ENCODE measurements at places on chromosomes 16 and 17.
A peak's percentile ranks its signal among the peaks of the same experiment; 100 is the strongest.

GRCh38 chr16:11629071-11630030 is 38.9 kb upstream of the SNN start:
- DNase-seq: no peak

- DNase-seq: no peak
These were observed 12.6 kb upstream of the KIFC3 start for GRCh38 chr16:57814896-57815295.

DNA sequence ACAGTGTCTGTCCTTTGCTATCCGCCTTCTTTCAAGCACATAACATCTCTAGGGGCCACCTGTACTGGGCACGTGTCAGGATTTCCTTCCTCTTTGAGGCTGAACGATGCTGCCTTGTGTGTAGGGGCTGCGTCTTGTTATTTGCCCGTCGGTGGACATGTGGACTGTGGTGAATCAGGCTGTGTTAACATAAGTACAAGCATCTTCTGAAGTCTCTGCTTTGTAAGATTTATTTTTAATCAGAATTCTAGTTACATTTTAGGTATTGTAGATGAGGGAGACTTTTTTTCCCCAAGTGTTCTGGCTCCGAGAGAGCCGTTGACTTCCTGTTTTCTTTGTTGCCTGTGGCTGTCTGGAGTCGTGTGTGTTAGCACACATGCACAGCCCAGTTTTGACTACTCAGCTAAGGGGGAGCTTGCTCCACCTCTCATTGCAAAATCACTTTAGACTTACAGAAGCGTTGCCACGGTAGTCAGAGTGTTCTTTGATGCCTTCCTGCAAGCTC is 26.1 kb downstream of the SPG7 start:
- no peak for DNase-seq

DNA sequence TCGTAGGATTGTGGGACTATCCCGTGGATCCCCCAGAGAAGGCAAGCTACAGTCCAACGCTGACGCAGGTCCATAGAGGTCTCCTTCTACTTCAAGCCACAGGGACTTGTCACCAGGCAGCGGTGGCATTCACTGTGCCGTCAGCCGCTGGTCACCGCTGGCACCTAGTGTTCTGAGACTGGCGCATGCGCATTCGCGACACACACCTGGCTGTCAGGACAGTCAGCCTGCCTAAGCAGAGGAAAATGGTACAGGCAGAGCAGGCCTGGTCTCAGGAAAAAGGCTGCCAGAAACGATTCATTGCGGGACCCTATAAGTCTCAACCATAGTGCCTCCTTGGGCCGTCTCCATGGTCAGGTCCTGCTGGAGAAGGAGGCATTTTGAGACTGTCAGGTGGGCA is 138.0 kb upstream of the WSB1 start:
- DNase-seq: no peak

DNA sequence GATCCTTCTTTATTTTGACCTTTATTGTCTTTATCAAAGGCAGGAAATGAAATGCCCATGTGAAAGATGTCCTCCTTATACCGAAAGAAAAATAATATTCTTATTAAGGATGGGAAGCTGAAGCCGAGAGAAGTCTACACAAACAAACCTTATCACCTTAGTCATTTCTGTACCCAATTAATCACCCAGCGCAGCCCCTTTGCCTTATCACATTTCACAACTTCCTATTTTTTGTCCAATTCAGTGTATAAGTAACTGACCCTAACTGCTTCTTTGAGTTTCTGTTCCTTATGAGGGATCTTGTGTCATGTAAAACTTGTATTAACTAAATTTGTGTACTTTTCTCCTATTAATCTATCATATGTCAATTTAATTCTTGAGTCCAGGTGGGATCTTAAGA is 16.4 kb upstream of the CCL23 start:
- no peak for DNase-seq

- no peak for DNase-seq
These were observed 15.8 kb downstream of the TEKT1 start for GRCh38 chr17:6815775-6816174.

DNA sequence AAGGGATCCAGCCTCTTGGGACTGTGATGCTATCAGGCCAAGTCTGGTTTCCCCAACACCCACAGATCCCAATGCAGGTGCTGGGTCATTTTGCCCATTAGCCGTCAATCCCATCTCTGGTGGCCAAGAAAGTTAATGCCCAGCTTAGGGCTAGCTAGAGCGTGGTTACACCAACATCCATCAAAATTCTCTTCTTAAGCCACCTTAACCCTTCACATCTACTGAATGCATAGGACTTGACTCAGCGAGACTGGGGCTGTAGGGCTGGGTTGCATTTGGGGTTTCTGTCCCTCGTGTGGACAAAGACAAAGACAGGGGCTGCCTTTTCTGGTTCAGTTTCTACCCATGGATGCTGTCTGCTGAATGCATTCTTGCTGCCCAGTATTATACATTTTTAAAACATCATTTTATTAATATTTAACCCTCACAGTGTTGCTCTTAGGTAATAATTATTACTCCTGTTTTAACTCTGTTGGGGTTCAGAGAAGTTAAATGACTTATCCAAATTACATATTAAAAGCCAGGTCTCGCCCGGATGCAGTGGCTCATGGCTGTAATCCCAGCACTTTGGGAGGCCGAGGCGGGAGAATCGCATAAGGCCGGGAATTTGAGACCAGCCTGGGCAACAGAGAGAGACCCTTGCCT is 141.1 kb upstream of the NOL11 start:
- no peak for DNase-seq

DNA sequence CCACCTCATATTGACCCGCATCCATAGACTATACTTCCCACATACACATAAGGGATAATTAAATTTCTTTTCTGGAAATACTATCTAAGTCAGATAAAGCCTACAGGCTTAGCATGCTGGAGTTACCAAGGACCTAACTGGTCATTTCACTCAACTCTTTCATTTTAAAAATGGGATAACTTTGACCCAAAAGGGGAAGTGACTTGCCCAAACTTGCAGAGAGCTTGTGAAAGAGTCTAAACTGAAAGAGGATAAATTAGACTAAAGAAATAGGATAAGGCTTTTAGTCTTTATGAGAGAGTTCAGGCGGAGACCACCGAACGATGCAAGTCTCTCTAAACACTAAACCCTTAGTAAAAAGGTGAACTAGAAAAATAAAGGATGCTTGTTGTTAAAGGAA is 3.9 kb upstream of the KRT33A start:
- DNase-seq: no peak

DNA sequence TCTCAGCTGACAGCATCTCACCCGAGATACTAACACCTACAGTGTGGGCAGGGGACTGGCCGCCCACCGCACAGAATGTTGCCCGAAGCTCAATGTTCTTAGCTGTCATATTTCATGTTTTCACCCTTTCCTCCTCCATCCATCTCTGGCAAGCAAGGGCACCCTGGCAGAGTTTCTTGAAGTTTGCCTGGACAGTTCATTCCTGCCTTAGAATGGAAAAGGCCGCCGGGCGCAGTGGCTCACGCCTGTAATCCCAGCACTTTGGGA is 37.6 kb upstream of the TEX2 start:
- no peak for DNase-seq

DNA sequence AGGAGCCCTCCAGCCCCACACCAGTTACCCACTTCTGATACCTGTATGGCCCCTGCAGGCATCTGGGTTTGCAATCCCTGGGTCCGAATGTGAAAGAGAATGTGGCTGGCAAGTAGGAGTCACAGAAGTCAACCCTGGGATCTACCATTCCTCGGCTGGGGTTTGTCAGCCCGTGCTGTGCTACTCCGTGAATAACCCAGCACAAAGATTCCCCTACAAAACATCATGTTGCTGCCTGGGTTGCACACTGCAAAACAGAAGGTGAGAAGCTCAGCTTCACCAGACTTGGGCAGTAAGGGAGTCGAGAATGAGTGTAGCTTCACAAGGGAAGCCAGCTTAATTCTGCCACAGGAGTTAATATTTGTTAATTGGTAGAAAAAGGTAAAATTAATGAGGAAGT is 137.1 kb downstream of the ZFHX3 start:
- DNase-seq: no peak

- DNase-seq: no peak
These were observed 97.4 kb downstream of the SLC39A11 start for GRCh38 chr17:72995008-72995656.

- no peak for DNase-seq
These were observed 96.2 kb downstream of the PGS1 start for GRCh38 chr17:78474614-78475146.

- no peak for DNase-seq
These were observed 3.9 kb upstream of the C17orf99 start for GRCh38 chr17:78142119-78142861.

DNA sequence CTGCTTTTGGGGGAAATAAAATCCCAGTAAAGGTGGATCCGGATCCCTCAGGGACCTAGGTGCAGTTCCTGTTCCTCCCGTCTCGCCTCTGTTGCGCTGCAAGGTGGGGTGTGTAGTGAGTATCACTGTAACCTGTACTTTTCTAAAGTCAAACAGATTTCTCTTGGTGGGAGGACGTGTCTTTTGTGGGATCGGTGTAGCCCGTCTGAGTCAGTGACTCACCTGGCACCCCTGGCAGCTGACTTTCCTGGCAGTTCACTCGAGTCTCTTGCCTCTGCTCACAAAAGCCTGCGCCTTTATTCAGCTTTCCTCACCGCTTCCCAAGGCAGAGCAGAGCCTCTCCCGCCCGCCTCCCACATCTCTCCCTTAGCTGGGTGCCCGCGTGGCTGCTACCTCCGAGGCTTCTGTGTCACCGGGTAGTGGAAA is 85.7 kb downstream of the CMIP start:
- DNase-seq: no peak

- no peak for DNase-seq
These were observed 1.9 kb upstream of the PRRT2 start for GRCh38 chr16:29809850-29810698.

DNA sequence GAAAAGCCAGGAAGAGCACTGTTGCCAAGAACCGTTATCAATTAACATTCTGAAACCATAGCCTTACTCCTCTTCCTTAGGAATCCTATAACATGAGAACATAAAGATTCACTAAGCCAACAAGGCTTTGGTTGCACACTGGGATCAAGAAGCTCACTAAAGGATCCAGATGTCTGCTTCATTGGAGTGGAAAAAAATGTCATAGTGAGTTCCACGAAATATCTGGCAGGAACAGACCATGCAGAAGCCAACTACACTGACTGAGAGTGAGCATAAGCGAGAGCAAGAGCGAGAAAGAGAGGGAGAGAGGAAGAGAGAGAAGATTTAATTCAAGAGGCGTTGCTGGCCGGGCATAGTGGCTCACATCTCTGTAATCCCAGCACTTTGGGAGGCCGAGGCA is 13.4 kb upstream of the MEIOC start:
- no peak for DNase-seq

DNA sequence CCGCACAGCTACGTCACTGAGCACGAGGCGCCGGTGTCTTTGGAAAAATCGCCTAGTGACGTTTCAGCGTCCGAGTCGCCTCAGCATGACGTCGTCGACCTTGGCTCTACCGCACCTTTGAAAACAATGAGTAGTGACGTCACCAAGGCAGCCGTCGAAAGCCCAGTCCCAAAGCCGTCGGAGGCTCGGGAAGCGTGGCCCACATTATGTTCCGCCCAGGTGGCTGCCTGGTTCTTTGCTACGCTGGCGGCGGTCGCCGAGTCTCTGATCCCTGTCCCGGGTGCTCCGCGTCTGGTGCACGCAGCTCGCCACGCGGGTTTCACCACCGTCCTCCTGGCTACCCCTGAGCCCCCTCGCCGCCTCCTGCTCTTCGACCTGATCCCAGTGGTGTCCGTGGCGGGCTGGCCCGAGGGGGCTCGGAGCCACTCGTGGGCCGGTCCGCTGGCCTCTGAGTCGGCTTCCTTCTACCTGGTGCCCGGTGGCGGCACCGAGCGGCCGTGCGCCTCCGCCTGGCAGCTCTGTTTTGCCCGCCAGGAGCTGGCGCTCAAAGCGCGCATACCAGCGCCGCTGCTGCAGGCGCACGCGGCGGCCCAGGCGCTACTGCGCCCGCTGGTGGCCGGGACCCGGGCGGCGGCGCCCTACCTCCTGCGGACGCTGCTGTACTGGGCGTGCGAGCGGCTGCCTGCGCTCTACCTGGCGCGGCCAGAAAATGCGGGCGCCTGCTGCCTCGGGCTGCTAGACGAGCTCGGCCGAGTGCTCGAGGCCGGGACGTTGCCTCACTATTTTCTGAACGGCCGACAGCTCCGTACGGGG is 1.5 kb downstream of the TMEM102 start:
- peak; percentile 74 for DNase-seq

DNA sequence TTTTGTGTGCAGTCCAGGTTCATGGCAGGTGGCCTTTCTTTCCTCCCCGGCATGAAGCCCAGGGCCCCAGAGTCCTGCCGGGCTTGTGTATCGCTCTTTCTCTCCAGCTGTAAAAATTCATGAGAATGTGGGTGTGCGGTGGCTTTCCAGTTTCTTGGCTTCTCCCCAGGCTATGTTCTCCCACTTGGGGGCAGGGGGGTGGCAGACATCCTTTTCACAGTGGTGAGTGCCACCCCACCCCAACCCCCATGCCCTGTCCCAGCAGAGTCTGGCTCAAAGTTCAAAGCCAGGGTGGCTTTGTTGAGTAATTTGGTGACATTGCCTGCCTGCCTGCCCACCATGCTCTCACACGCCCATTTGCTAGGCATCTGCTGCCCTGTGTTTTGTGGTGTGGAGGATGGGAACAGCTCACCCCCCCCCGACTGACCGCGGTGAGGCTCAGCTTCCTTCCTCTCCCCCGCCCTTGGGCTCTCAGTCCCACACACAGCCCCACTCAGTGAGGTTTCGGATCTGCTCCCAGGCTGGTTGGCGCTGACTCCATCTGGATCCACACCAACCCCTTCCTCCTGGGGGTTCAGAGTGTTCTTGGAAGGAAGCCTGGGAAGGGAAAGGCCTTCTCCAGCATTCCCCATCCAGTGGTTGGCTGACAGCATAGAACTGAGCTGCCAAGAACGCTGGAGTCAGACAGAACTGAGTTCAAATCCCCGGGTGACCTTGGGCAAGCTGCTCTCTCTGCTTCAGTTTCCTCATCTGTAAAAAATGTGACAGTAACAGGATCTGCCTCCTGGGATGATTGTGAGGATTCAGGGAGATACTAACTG is 36.0 kb downstream of the CHD9 start:
- DNase-seq: no peak

DNA sequence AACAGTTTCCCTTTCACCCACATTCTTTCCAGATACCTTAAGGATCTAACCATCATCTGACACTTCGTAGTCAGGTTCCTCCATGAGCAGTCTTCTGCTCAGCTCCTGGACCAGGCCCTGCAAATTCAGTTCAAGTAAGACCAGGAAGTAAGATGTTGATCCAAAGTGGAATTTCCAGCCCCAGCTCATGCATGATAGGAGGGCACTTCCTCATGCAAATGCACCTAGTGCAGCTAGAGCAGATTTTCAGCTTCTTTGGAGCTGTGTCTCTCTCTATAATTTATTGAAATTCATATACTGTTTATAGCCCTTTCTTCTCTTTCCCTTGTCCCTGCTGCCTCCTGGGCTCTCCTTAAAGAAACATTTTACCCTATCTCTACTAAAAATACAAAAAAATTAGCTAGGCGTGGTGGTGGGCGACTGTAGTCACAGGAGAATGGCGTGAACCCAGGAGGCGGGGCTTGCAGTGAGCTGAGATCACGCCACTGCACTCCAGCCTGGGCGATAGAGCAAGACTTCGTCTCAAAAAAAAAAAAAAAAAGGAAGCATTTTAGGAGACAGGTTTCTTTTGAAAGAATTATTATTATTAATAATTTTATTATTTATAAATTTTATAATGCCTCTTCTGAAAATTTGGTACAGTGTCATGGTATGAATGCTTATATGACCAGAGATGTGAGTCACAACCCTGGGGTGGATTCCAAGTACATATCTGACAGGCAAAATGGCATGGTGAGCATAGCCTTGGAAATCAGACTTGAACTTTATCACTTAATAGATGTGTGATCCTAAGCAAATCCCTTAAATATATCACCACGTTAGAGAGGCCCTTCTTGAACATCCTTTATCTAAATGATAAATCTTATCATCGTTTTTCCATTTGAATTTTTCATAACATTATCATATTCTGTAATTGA is 94.3 kb downstream of the SSH2 start:
- DNase-seq: no peak

Measured in stimulated activated CD4-positive, alpha-beta T cell treated with anti-CD3 and anti-CD28 coated beads, Interleukin-12 subunit alpha, Interleukin-12 subunit beta, amount 100 ng/mL, for 48 hours (primary cell).